Fibroblast of lung (primary cell): ENCODE measurements at places on chromosomes 7 and 10.

- no peak for DNase-seq
Observed at GRCh38 chr10:116756277-116756676, 13.9 kb upstream of the HSPA12A start.

- DNase-seq: peak; percentile 21
Observed at GRCh38 chr7:127997226-127997922, 33.9 kb downstream of the LRRC4 start.

DNA sequence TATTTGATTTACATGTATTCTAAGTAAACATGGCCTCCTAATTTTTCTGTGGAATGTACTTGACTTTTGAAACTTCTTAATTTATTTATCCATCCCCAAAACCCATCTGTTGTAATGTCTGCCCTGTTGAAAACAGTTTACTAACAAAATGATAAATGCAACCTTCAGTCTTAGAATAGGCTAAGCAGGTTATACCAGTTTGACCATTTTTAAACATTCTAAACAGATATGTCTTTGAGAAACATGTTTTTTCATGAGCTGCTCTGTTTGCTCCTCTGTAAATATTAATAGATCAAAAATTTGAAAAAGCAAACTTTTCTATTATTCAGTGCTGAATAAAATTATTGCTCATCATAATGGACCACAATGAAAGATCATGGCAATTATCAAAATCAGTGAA is 33.4 kb upstream of the NRBF2 start:
- no peak for DNase-seq

DNA sequence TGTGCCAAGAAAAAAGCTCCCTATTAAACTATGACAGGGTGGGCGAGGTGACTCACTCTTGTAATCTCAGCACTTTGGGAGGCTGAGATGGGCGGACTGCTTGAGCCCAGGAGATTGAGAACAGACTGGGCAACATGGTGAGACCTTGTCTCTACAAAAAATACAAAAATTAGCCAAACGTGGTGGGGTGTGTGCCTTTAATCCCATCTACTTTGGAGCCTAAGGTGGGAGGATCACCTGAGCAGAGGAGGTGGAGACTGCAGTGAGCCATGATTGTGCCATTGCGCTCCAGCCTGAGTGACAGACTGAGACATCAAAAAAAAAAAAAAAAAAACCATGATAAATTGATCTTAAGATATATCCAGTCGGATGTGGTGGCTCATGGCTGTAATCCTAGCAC is 11.5 kb downstream of the POLR3A start:
- DNase-seq: no peak

- peak; percentile 40 for DNase-seq
Observed at GRCh38 chr7:139034855-139035585, 822 bp downstream of the ZC3HAV1L start.

- no peak for DNase-seq
Observed at GRCh38 chr10:82221601-82222149, 346.7 kb downstream of the NRG3 start.
